RPMI7951 (cell line): ENCODE measurements at places on chromosomes 4 and X. TPM values are rescaled to one million over a fixed set of nuclear protein-coding genes. Genes with fewer than 3 reads are reported as not detected.

The ALG13 gene
- 36.2 and 36.4 TPM in 2 replicates for total RNA-seq

DNA sequence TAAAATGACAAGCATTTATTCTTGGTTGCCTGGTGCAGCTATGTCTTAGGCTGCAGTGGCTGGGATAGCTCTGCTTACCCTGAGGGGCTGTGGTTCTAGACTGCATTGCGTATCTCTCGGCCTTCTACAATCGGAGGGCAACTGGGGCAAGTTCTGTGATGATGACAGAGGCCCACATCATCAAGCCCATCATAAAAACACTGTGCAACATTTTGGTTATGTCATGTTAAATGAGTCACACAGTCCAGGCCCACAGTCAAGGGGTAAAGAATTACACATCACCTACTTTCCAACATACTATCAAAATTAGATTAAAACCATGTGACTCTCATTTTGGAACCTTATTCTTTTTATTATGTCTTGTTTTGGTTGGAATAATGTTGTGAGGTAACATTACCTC lies 120.2 kb upstream of the GUCY1A1 start:
- peak; percentile 54 for DNase-seq

DNA sequence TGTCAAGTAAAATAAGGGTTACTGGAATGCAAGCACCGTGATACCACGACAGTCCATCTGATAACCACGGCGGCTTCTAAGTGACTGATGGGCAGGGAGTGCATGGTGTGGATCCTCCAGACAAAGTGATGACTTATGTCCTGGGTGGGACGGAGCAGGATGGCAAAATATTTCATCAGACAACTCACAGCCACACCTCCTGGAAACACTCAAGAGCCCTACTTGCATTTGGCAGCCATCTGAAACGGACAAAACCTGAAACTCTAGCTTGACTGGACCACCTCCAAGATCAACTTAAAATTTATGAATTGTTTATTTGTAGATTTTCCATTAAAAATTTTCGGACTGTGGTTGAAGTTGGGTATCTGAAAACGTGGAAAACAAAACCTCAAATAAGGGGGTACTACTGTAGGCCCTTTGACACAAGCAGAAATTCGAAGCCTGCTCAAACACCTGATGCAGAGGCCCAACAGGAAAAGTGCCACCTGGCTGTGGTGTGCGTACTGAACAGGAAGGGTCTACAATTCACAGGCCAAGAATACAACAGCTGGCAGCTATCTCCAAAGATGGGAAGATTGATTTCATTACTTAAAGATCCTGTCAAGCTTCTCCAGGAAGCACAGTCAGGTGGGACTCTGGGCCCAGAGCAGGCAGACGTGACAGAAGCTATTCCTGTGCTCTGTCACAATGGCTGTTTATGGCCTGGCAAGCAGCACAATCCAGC lies 26.0 kb downstream of the LRIT3 start:
- no peak for DNase-seq

DNA sequence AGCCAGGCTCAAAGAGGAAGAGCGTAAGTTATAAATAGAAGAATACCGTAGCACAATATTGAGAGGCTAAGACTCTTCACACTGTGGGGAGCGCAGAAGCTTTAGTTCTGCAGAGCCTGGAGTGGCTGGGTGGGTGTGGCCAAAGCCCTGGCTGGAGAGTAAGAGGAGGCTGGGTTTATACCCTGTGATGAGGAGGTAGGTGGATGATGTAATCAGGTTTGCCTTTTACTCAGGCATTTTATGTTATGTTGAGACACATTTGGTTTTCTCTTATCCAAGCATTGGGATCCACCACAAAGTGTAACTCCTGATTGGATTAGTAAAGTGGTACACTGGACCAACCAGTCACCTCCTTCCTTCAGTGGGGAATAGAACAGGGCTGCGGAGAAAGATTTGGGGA lies 13.9 kb downstream of the CDS1 start:
- DNase-seq = no peak

GRCh38 chrX:102155806-102156179 lies at the start of gene BEX5:
TSS of gene BEX5 (minus strand) at chrX:102155977. CDS start at chrX:102154265, 1,712 bp downstream.
- peak; percentile 60 for DNase-seq

GRCh38 chrX:123990169-123990568 lies 28.7 kb downstream of the STAG2 start:
- DNase-seq = no peak

GRCh38 chr4:107893171-107894137 lies 37.9 kb upstream of the CYP2U1 start:
- DNase-seq = no peak

DNA sequence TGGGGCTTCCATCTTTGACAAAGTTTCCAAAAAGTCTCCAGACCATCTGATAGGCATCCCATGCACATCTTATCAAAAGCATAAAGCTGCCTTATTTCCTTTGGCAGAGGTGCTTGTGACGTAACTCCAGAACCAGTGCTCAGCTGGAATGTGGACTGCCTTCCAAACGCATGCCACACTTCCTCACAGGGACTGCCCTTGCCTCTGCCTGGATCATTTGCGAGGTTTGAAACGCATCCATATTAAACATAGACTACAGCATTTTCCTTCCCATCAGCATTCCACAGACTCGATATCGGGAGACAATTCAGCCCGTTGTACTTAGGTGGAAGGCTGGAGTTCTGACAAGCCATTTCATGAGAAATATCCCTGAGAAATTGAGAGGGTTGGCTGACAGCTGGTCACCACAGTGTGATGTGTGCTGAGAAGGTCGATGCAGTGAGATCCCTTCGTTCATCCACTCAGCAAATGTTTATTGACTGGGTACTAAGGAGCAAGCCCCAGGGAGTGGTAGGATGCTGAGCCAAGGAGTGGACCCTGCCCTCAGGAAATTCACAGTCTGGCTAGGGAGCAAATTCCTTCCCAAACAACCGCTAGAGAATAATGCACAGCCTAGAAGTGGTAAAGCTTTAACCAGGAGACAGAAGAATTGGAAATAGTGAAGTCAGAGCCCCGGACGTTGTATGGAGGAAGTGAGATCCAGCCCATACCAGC lies 376.0 kb downstream of the BCOR start:
- no peak for DNase-seq

The UNC5C gene
- total RNA-seq = 0.48 TPM in 1 of 2 replicates, not detected in the other

The MAGEE2 gene
- total RNA-seq = 0.12 TPM in 1 of 2 replicates, not detected in the other

The HEPH gene
- total RNA-seq = 0.39 TPM in 1 of 2 replicates, not detected in the other

DNA sequence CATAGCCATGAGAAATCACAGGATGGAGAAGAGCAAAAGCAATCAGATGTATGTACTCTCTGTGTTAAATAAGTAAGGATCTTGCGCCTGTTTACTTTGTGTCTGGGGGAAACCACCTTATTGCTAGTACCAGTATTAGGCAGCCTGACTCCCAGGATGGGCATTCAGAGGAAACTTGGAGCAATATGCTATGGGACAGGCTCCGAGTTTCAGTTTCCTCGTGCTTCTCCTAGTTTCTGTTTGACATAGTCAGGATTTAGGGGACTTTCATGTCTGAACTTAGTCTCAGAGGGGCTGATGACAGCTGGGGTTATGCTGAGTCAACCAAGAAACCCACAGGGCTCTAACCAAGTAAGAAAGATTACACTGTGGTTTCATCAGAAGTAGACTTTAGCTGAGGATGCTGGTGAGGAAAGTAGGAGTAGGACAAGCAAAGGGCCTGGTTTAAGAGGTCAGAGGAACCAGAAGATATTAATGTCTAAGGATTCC lies 13.5 kb downstream of the NSUN7 start:
- peak; percentile 60 for DNase-seq

The KANTR gene
- total RNA-seq = 7.1 and 8.2 TPM in 2 replicates

The MAGEA8 gene
- 1.1 and 1.4 TPM in 2 replicates for total RNA-seq

GRCh38 chr4:77398256-77398655 lies 207.4 kb upstream of the CXCL13 start:
- DNase-seq = no peak

- DNase-seq = no peak
These were observed 40.7 kb downstream of the MTTP start for GRCh38 chr4:99615170-99615820.

- peak; percentile 58 for DNase-seq
These were observed 18.4 kb upstream of the LDB2 start for GRCh38 chr4:16916719-16917337.

DNA sequence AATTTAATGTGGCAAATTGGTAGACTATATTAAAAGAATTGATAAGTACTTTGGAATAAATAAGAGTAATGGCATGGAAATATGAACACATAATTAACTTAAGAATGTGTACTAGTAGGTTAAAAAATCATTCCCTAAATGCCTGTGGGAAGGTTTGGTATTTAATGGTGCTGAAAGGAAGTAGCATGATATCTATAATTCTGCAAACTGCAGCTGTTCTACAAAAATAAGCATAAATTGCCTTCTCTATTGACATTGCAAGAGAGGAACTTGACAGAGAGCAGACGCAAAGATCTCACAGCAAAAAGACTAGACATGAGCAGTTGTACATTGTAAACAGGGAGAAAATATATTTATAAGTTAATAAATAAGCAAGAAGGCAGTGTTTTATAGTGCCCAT lies 752.5 kb upstream of the PCDH10 start:
- no peak for DNase-seq

GRCh38 chr4:181077341-181077740 lies 1165.9 kb upstream of the TENM3 start:
- no peak for DNase-seq

DNA sequence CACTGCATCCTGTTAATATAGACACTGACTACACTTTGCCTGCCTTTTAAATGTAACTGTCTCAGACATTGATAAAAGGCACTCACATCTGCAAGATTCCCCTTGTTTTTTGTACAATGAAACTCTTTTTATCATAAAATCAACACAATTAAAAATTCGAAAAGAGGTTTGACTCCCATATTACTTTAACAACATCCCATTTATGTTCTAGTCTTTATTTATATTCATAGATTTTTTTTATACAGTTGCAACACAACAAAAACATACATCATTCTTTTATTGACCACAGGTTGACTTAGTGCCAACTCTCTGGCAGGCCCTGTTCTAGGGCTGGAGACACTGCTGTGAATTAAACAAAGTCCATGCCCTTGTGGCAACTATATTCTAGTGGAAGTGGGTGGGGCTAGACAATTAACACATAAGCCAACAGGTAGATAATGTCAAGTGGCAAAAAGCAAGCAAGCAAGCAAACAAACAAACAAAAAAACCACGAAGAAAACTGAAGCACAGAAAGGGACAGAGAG lies 36.8 kb downstream of the ANK2 start:
- DNase-seq = no peak

The RTL5 gene
- 0.78 and 1.2 TPM in 2 replicates for total RNA-seq

The CACNA1F gene
- total RNA-seq = not detected in 2 replicates

DNA sequence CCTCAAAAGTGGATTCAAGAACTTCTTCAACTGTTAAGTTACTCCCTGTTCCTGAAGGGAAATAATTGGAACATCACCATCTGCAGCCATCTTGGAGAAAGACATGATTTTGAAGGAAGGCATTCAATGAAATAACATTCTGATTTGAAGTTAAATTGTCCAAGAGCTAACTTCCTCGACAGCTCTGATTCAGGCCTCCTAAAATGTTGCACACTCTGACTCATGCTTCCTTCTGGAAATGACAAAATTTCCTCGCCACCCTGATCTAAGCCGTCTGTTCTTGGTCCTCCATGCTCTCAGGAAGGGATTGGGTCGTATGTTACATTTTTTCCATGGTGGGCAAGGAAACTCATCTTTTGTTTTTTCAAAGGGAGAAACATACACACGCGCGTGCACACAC lies 496.9 kb upstream of the DIPK2B start:
- DNase-seq = peak; percentile 88

The SPRY1 gene
- 14.6 and 14.8 TPM in 2 replicates for total RNA-seq

DNA sequence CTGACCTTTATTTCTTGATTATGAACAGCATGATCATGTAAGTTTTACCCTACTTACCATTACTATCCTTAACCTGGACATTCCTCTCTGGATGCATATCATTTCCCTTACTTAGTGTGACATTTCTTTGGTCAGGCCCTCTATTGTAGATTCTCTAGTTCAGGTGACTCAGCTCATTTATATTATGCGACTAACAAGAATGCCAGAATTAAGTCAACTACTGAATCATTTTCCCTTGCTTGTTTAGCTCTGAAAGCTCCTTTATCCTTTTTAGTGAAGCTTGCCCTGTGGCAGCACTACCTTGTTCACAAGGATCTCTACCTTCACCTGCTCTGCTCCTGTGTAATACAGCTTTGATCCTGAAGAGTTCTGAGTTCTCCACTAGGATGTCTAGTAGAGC lies 15.1 kb upstream of the UGT2B17 start:
- DNase-seq = no peak

DNA sequence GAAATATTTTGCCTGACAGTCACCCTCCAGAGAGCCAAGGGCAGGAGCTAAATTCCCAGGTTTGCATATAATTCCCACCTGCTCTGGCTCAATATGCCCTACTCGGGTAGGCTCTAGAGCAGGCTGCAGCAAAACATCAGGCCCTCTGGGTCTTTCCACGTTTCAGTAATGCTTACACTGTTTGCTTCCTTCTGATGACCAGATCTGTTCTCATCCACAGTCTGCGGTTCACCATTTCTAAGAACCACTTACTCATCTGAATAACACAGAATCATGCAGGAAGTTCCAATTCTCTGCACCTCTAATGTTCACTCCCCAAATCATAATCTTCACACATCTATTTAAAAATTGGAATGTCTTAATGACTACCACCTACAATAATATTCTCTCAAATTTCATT lies 141.4 kb downstream of the PPP3CA start:
- DNase-seq = peak; percentile 27

GRCh38 chr4:52997132-52997416 lies 135.0 kb downstream of the RASL11B start:
- DNase-seq = peak; percentile 8

The GPR50 gene
- not detected in 2 replicates for total RNA-seq

The SPATA18 gene
- total RNA-seq = 0.49 and 1.4 TPM in 2 replicates

The STPG2 gene
- total RNA-seq = not detected in 2 replicates

The GDI1 gene
- total RNA-seq = 58.0 and 58.6 TPM in 2 replicates

The TNMD gene
- total RNA-seq = not detected in 2 replicates

- DNase-seq = no peak
These were observed 2.9 kb upstream of the KLHL2 start for GRCh38 chr4:165204462-165204830.

- DNase-seq = no peak
These were observed 6.6 kb downstream of the PF4V1 start for GRCh38 chr4:73859614-73860088.

GRCh38 chr4:154364066-154364845 lies 127.3 kb downstream of the DCHS2 start:
- DNase-seq = no peak

- no peak for DNase-seq
These were observed 94.1 kb upstream of the WDR17 start for GRCh38 chr4:175971388-175972179.

GRCh38 chrX:57178605-57179004 lies 41.4 kb upstream of the SPIN2A start:
- no peak for DNase-seq
